ENCODE measurements at places on chromosomes 3 and 15.

DNA sequence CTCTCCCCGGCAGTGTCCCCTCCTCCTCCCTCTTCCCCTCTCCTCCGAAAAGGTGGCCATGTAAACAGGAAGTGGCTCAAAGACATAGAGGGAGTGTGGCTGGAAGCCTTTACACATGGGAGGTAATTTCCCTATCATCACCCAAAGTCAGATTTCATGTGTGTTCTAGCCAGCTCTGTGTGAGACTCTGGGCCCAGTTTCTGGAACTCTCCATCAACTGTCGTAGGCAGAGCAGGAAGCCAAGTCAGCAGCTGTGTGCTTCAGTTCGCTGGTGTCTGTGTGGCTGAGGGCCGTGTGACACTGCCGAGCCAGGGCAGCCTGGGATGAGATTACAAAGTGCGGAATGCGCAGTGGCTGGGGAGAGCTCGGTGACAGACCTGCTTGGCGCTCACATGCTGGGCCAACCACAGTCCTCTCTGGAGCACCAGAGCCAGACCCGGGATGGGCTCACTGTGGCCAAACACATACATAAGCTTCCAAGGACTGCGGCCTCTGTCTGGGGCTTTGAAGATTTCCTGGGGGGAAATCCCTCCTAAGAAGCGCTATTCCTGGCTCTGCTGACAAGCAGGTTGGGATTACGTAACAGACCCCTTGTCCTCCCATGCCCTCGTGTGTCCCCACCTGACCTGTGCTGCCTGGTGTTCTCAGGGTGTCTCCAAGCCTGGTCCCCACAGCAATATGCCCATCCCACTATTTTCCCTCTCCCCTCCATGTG lies 50.7 kb downstream of the UMPS start:
- no peak for DNase-seq

DNA sequence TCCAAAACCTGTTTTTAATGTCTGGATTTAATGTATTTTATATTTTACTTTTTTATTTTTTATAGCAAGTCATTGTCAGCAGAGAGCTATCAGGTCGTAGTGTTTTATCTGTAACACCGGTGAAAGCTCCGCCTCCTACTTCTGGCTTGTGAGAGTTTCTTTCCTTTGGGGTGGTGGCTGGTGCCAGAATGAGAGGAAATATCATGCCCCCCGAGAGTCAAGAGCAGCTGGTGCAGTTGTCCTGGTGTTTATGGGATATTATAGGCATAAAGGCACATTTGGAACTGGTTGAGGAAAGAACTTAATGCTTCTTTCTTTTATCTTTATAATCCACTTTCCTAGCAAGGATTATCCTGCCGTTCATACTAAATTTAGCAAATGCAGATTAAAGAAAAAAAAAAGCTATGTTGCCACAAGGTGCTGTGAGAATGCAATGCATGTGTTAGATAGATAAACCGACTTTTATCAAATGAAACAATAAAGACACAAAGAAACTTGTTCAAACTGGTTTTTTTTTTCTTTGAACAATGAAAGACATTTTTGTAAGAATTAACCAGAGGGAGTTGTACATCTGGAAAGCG lies 260.1 kb upstream of the PLSCR5 start:
- DNase-seq = no peak

GRCh38 chr3:189942948-189943347 lies 177.7 kb downstream of the P3H2 start:
- DNase-seq = no peak

DNA sequence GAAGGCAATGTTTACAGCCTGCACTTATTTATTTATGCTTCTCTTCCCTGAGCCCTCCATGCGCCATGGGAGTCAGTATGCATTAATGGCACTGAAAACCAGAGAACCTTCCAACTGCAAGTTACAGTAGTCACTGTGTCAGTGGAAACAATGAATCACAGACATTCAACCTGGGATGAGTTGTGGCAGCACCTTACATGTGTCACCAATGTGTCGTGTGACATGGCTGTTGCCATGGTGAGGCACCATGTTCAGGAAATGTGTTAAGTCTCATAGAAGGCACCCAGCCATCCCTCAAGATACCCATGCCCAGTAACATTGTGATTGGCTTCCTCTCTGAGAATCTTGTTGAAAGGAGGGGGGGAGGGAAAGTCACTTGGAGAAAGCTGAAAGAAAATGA lies 105.0 kb downstream of the FOXP1 start:
- DNase-seq = no peak

DNA sequence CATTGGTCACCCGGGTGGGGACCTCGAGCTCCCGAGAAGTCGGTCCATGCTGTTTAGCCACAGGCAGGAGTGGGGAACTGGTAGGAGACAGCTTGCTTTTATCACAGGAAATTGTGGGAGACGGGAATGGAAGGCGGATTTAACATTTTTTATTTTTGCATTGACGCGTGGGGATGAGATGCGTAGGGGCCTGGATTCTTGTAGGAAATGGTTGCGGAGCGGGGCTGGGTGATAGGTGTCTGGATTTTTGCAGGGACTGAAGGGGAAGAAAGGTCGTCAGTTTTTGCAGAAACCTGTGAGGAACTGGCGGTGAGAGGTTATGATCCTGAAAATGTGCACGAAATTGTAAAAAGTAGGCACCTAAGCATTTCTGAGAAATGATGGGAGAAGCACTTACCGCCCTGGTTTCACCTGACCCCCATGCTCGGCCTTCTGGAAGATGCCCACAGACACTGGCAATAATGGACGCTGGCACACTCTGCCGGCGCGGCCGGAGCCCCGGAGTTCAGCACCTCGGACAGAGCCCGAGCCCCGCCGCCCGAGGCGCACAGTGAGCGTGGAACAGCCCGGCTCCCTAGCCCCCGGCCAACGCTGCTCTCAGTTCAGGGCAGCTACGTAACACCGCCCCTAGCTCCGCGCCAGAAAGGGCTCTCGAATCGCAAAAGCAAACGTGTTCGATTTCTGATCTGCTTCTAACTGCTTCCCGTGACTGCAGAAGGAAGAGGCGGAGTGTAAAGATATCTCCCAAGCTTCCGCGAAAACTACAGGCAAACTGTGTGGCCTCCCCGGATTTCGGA lies 928 bp downstream of the ANKRD34C start:
- no peak for DNase-seq

- no peak for DNase-seq
Measured at GRCh38 chr3:194194757-194195085, 58.8 kb downstream of the HES1 start.

GRCh38 chr3:25151903-25152295 lies 276.2 kb upstream of the RARB start:
- no peak for DNase-seq

GRCh38 chr3:38598791-38599190 lies 50.7 kb downstream of the SCN5A start:
- no peak for DNase-seq

- DNase-seq = no peak
Measured at GRCh38 chr15:50881121-50882048, 27.1 kb upstream of the AP4E1 start.

GRCh38 chr3:125179143-125179883 lies 33.2 kb downstream of the SLC12A8 start:
- DNase-seq = no peak

- no peak for DNase-seq
Measured at GRCh38 chr3:49476563-49476962, 6.5 kb downstream of the DAG1 start.

GRCh38 chr15:70763950-70764730 lies 782 bp upstream of the UACA start:
- DNase-seq = no peak

DNA sequence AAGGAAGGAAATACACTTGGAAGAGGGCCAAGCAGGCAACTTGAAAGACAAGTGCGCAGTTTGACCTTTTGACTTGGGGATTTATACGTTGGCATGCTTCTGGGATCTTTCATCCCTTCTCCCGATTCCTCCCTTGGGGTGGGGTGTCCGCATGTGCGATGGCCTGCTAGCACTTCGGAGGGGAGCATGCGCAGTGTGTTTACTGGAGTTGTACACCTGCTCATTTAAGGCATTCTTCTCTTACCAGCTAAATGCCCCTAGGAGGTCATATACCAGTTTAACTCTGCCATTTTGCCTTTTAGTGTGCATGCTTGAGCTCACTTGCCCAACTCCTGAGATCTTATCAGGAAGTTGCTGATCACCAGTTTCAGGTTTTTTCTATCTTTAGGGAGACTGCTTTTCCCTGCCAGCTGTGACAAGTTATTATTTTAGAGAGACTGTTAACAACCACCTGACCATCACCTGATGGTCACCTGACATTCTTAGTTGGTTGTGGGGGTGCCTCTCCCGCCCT lies 63.5 kb downstream of the BFSP2 start:
- DNase-seq = no peak

DNA sequence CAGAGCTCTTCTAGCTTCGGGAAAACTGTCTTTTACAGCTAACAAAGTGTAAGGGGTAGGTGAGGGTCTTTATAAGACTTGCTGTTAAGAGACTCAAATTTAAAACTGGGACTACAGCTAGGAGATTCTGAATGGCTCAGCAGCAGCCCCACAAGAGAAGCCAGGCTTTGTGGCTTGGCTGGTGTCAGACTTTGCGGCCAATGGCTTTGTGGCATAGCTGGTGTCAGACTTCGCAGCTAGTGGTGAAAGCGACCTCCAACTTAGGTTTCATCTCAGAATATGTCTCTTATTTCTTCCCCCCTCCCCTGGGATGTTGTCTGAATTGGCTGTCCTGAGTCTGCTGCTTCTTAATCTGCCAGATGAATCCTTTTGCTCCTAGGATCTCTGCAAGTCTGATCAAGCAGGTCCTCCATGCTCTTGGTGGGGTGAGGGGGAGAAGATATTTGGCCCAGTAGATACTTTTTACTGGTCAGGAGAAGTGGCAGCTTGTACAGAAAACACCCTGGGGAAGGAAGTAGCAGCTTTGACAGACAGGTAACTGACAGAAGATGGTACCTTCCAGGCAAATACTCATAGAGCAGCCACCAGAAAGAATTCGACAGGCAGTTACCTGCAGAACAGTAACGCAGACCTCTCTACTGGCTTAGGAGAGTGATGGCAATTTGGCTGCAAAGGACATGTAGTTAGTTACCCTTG lies 8.4 kb downstream of the BOC start:
- DNase-seq = no peak

GRCh38 chr3:12737319-12737718 lies 21.7 kb downstream of the TMEM40 start:
- no peak for DNase-seq

GRCh38 chr3:141949399-141949798 lies 73.0 kb downstream of the ATP1B3 start:
- DNase-seq = peak; percentile 73

GRCh38 chr3:147921051-147921450 lies 511.9 kb downstream of the ZIC1 start:
- no peak for DNase-seq

DNA sequence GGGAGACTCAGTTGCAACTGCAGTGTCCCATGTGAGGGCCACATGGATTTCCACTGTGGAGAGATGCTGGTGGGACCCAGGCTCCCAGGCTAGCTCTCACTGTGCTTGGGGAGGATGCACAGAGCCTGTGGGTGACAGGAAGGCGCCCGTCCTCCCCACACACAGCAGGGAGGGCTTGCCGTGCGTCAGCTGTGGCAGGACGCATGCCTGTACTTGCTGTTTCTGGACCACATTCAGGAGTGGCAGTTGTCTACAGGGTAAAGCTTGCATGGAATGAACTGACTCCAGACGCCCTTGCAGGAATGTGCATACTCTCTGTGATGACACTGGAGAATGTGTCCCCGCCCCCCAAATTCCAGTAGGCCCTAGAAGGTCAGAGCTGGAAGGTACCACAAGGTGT lies 63.8 kb upstream of the SNRPA1 start:
- no peak for DNase-seq

GRCh38 chr15:49412797-49413196 lies 10.2 kb upstream of the FGF7 start:
- DNase-seq = no peak

GRCh38 chr15:78739996-78740903 lies 71.0 kb downstream of the ADAMTS7 start:
- DNase-seq = peak; percentile 82

- DNase-seq = peak; percentile 45
Measured at GRCh38 chr3:197375001-197375441, 76.6 kb upstream of the DLG1 start.

- no peak for DNase-seq
Measured at GRCh38 chr3:187821616-187822317, 76.5 kb upstream of the BCL6 start.

DNA sequence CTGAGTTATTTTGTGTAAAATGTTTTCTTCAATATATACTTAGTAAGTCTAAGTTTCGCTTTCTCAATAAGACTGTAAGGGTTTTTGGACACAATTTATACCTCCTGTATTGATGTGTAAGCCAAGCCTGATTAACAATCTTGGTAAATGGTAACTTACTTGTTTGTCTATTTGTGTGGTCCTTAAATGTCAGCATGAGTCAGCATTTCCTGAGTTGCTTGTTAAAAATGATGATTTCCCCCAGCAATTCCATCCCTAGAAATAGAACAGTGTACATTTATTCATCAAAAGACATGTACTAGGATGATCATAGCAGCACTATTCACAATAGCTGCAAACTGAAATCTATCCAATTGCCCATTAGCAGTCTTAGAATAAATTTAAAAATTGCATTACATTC lies 53.4 kb upstream of the LRIG1 start:
- no peak for DNase-seq

- no peak for DNase-seq
Measured at GRCh38 chr15:57506422-57506821, 85.3 kb upstream of the MYZAP start.

DNA sequence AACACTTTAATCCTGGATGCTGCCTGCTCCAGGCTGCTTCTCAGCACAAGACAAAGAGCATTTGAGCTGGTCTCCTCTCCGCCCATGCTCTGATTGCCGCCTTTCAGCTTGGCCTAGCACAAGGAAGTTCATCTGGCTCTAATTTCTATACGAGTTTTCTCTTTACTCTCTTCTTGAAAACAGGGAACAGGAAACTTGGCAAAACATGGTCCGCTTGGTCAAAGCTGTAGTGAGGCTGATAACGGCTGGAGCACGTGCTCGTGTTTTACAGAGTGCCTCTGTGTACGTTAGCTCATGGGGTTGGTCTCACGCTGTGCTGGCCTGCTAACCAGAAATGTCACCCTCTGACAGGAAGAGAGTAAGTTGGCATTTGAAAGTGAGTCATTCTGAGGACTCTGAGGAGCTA lies 19.2 kb downstream of the RARRES1 start:
- no peak for DNase-seq

DNA sequence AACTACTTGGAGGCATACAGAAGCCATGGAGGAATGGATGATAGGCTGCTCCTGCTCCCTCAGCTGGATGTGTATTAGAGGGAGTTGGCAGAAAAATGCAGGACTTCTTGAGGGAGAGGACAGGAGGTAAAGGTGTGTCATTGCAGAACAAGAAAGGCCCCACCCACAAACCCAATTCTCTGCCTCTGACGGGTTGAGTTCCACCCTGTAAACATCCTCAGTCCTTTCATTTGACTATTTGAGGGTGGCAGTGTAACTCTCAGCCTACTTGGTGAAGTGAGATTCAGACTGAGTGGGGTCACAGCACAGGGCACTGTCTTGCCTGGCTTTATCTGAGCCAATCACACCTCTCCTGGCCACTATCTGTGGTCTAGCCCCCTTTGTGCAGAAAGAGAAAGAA lies at the start of gene TPRG1:
TSS of gene TPRG1 (plus strand) at position 265 of the 400 bp plus-strand sequence. CDS start 35,414 bp downstream, outside the sequence.
- no peak for DNase-seq

Data from mesenteric fat pad (tissue), 1 donor.